T-cell (primary cell): ENCODE measurements at places on chromosomes 3 and 15. TPM values are rescaled to one million over a fixed set of nuclear protein-coding genes. Genes with fewer than 3 reads are reported as not detected.

The PDCD6IP gene
- total RNA-seq = 188 TPM

The MNS1 gene
- not detected for total RNA-seq

GRCh38 chr3:120177151-120177550 is 82.9 kb upstream of the GSK3B start:
- DNase-seq = no peak

The TMEM40 gene
- not detected for total RNA-seq

DNA sequence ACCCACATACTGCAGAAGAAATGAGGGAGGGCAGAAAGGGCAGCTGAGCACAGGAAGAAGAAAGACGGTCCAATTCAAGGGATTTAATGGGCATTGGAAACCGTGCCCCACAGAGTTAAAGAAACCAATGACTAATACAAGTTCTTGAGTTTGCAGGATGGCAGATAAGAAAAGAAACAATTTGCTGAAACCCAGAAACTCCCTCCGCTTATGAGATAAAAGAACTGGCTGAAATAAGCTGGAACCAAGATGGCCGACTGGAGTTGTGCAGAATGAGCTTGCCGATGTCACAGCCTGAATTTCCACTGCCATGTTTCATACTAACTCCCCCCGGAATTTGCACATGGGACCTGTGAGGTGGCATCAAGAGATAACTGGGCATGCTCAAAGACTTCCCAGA is 47.1 kb downstream of the SCAP start:
- DNase-seq = no peak

- DNase-seq = no peak
These were observed 50.1 kb downstream of the B3GALNT1 start for GRCh38 chr3:161054860-161055604.

GRCh38 chr3:184822654-184823053 is 10.7 kb downstream of the VPS8 start:
- DNase-seq = no peak

DNA sequence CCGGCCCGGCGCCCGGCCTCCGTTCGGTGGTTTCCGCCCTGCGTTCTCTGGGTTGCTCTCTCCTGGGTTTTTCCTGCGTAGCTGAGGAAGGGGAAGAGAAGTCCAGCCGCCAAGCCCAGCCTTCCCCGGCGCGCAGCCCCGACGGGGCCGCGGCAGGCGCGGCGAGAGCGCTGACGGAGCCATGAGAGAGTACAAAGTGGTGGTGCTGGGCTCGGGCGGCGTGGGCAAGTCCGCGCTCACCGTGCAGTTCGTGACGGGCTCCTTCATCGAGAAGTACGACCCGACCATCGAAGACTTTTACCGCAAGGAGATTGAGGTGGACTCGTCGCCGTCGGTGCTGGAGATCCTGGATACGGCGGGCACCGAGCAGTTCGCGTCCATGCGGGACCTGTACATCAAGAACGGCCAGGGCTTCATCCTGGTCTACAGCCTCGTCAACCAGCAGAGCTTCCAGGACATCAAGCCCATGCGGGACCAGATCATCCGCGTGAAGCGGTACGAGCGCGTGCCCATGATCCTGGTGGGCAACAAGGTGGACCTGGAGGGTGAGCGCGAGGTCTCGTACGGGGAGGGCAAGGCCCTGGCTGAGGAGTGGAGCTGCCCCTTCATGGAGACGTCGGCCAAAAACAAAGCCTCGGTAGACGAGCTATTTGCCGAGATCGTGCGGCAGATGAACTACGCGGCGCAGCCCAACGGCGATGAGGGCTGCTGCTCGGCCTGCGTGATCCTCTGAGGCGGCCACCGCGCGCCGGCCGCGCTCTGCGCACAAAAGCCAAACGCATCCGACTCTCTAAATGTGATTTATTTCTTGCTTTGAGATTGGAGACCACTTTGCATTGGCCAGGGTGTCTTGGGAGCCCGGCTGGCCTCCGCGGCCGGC is 727 bp downstream of the RAP2B start:
- peak; percentile 33 for DNase-seq

DNA sequence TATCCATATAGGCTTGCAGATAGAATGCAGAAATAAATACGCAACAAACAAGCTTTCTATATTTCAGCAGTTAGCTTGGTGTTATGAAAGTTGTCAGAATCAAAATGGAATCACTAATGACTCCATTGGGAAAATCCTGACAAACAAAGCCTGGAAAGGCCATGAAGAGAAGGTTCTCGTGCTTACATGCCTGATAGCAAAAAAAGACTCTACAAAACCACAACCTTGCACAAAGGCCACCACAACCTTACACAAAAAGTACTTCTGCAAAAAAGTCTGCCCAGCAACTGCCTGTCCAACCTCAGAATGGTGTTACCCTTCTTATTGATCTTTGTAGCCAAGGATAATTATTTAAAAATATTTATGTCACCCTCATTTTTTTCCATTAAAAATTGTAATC is 14.4 kb upstream of the PLSCR1 start:
- DNase-seq = no peak

- no peak for DNase-seq
These were observed 9.8 kb upstream of the CLPX start for GRCh38 chr15:65194826-65195547.

The PLXNA1 gene
- total RNA-seq = 10.9 TPM

The CPEB1 gene
- total RNA-seq = 1.2 TPM

DNA sequence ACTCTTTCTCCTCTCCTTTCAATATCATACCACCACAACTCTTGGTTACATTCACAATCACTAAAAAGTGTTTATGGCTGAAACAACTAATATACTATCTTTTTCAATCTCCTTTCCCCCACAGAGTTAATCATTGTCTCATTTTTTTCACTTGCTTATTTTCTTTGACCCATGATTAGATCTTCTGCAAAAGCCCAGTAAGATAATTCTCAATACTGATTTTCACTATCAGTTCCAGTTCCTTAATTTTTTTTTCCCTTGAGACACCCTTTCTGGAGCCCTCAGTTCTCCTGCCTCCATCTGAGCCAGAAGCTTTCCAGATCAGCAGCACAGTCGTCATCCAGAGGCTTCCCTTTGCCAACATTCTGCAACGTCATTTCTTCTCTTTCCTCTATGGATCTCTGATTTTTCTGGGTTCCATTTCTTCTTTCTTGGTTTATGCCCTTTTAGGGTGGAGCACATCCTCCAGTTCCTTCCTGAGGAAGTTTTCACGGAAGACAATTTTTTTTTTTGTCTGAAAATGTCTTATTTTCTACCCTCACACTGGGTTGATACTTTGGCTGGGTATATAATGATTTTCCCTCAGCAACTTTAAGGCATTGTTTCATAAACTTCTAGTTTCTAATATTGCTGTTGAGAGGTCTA is 88.7 kb upstream of the C15orf39 start:
- no peak for DNase-seq

DNA sequence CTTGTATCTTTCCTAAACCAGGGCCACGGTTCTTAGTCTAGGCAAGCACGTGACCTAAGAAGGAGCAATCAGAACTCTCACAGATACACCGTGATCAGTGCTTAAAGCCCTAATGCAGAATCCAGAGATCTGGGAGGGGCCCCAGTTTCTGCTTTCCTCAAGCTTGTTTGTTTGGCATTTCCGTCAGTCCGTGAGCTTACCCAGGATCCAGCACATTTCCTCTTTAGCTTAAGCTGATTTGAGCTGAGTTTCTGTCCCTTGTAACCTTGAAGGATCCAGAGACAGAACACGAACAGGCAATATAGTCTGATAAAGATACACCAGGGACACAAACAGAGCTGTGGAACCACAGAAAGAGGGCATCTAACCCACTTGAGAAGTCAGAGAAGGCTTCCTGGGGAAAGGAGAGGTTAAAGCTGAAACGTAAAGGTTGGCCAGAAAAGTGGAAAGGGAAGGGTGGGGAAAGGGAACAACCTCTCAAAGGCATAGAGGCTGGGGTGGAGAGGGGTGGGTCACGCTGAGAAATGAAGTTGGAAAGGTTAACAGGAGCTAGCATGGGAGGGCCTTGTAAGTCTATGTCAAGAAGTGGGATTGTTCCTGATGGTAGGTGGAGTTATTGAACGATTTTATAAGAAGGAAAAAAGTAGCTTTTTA is 42.1 kb upstream of the RARB start:
- DNase-seq = no peak

GRCh38 chr3:65730449-65730848 is 308.3 kb downstream of the MAGI1 start:
- DNase-seq = no peak

The MORF4L1 gene
- total RNA-seq = 351 TPM

DNA sequence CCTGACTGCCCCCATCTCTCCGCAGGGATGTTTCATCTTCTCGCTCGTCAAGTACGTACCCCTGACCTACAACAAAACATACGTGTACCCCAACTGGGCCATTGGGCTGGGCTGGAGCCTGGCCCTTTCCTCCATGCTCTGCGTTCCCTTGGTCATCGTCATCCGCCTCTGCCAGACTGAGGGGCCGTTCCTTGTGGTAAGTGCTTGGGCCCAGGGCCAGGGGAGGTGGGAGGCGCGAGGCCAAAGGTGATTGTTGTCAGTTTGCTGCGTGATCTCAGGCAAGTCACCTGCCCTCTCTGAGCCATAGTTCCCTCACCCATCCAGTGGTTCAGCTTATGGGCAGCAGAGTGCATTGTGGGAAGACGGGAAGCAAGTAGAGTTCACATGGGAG is 58.5 kb downstream of the GRIP2 start:
- DNase-seq = no peak

DNA sequence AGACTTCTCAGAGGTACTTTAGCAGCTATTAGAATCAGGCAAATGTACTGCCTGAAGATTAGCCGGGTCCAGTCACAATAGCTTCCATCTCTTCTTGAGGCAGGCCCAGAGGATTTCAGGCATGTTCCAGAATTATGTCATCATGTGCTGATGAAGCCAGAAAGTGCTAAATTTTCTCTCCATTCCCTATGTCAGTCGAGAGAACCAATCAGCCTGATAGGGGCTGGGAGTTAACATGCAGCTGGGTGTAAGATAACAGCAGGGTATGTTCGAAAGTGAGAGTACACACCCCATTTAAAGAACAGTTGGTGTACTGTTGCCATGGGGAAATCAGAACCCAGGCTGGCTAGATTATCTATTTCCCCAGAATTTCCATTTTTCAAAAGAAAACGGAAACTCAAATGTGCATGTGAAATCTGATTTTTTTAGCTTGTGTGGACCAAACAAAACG is 48.7 kb downstream of the MYH15 start:
- DNase-seq = no peak

The ITIH1 gene
- total RNA-seq = 0.85 TPM

- DNase-seq = no peak
These were observed 59.6 kb downstream of the UBE2E2 start for GRCh38 chr3:23262766-23263165.

The MEX3B gene
- 2.0 TPM for total RNA-seq
